ENCODE measurements at places on chromosomes 2 and 18.
A peak's percentile ranks its signal among the peaks of the same experiment; 100 is the strongest.

DNA sequence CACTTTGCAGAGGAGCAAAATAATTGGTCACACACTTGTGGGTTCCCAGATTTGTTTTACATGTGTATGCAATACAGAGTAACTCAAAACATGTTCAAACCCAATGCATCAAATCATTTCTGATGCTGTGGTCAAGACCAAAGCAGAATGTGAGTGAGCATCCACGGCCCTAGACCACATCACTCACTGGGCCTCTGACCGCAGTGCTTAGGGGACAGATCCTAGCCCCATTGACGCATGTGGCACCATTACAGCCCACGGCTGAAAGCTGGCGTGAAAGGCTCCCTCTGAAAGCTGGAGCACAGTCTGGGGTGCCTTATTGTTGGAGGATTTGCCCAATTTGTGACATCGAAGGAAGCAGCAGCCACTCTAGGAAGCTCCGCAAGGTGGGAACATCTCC is 498.8 kb upstream of the TCF4 start:
- no peak for DNase-seq

- no peak for DNase-seq
Observed at GRCh38 chr2:31411771-31412170, 2.8 kb downstream of the XDH start.

GRCh38 chr2:224449212-224450147 is 47.6 kb upstream of the FAM124B start:
- DNase-seq = no peak

DNA sequence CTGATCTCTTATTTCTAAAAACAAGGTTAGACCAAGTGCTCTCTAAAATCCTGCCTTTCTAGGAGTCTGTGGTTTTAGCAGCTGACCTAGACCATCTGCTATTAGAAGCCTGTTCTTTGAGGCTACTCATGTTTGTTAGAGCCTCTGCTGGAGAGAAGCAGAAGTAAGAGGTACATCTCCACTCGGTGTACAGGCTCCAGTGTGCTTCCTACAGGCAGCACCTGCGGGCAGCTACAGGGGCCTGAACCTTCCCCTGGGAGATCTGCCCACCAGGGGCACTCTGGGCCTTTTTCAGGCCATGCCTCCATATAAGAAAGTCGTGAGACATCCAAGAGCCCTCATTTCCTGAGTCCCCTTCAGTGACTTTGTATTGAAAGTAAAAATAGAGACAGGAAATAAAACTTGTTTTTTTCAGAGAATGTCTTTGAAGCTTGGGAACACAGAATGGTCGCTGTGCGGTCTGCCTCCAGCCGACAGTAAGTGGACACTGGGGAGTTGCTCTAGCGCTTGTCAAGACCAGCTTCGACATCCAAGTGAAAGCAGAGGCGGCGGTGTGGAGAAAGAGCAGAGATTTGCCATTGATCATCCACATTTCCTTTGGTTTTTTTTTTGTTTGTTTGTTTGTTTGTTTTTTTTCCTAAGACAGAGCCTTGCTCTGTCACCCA is 31.7 kb downstream of the ONECUT2 start:
- no peak for DNase-seq

DNA sequence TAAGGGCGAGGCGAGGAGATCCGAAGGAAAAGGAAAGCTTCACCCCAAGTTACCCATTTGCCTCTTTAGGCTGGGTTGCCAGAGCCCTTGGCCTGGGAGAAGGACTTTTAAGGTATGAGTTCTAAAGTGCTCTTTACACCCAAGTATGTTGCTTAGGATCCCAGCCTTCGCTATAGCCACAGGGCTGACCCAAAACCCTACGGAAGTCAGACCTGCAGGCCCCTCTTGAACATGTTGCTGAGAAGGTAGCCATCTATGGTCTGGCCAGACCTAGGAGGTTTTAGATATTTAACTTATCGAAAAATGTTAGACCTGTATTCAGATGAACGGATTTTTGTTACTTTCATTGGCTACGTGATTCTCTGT is 95.4 kb downstream of the PMS1 start:
- DNase-seq = no peak

GRCh38 chr2:119240311-119241204 is 16.9 kb downstream of the STEAP3 start:
- DNase-seq = no peak

GRCh38 chr2:26706616-26707473 is 14.3 kb downstream of the KCNK3 start:
- no peak for DNase-seq

DNA sequence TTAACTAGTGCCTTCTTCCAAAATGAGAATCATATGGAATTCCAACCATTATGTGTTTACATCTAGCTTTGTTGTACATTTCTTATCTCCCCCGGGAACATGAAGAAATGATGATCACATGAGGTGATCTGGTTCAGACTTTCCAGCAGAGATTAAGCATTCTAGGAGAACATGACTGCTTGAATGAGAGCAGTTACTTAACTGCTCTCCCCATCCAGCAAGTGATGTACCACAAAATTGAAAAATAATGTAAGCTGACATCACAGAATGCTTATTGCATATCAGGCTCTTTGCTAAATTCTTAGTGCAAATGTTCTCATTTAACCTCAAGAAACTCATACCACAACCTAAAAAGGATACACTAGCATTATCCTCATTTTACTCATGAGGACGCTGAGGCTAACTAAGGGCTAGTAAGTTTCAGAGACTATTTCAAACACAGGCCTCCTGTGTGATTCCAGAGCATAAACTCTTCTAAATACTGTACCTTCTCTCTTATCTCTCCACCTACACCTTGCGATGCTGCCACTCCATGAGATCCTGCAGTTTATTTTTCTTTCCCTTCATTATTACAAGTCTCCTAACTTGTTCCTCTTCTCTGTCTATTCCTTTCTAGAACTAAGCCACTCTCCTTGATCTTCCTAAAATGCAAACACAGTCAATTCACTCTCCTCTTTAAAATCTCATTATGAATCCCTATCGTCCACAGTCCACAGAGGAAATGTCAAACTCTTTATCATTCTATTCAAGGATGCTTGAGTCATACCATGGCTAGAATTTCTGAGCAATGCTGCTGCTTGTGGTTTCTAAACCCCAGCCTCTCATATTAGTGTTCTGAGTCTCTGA is 1224.8 kb upstream of the ZEB2 start:
- DNase-seq = no peak

DNA sequence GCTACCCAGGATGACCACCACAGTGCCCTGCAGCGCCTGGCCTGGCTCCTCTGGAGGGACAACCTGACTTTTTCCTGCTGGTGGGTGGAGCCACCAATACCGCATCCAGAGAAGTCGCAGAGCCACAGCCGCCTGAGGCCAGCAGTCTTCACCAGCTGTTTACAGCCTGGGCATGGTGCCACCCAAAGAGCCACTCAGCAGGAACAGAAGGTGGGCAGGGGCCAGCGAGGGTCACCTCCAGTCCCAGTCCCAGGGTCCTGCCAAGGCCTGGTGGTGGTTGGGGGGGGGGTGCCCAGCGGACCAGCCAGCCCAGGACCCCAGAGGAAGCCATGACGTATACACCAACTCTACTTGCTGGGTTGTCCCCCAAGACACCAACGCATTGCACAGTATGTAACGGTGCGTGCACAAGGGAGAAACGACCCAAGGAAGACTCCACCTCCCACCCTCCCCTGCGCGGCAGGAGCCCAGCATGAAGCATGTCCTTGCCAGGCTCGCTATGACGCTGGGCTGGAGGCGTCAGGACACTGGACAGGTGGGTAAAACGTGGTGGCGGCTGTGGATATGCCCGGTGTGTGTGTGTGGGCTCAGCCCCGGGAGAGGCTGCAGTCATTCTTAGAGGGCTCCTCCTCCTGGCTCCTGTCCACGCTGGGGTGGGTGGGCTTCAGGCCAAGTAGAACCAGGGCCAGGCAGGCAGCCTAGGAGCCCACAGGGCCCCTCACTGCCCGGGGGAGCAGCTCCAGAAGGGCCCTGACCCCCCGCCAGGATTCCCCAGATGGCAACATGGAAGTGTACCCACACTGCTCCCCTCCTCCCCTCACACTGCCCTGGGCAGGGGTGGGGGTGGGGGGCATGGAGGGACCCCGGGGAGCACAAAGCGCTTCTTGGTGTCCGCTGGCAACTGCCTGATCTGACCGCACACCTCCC is 49.3 kb downstream of the HS6ST1 start:
- no peak for DNase-seq

- DNase-seq = no peak
Observed at GRCh38 chr2:201366146-201366545, 9.0 kb upstream of the FLACC1 start.

DNA sequence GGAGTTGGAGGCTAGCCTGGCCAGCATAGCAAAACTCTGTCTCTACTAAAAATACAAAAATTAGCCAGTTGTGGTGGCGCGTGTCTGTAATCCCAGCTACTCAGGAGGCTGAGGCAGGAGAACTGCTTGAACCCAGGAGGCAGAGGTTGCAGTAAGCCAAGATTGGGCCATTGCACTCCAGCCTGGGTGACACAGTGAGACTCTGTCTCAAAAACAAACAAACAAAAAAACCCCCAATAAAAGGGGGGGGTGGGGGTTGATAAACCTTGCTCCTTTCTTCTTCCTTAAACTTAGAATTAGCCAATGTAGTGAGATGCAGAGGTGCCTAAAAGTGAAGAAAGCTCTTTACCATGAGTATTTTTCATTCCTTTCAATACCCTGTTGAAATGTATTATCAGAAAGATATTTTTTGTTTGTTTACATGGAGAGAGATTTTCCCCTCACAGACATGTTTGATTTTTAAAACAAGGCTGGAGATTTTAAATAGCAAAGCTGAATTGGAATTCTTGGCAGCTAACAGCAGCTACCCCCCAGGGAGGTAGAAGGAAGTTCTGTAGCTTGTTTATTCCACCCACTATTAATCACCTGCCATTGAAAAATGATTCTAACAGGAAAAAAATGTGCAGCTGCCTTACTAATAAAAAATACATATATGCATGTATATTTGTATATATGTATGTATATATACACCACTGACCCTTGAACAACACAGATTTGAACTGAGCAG is 48.6 kb downstream of the GYPC start:
- DNase-seq = no peak

DNA sequence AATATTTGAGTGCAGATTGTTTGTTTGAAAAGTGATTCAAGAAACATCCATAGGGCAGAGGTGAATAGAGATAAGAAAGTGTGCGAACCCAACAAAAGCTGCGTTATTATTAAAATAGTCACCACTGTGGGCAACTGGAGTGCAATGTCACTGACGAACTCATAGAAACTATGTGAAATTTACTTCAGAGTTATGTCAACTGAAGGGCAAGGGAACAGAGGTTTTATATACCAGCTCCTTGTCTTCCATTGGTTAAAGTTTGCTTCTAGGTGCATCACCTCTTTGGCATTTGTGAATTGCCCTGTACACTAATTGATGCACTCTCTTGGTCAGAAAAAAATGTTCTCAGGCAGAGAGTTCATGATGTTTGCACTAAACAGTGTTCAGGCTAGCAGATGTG is 110.5 kb upstream of the NYAP2 start:
- no peak for DNase-seq

GRCh38 chr2:41736105-41736567 is 311.7 kb upstream of the PKDCC start:
- no peak for DNase-seq

DNA sequence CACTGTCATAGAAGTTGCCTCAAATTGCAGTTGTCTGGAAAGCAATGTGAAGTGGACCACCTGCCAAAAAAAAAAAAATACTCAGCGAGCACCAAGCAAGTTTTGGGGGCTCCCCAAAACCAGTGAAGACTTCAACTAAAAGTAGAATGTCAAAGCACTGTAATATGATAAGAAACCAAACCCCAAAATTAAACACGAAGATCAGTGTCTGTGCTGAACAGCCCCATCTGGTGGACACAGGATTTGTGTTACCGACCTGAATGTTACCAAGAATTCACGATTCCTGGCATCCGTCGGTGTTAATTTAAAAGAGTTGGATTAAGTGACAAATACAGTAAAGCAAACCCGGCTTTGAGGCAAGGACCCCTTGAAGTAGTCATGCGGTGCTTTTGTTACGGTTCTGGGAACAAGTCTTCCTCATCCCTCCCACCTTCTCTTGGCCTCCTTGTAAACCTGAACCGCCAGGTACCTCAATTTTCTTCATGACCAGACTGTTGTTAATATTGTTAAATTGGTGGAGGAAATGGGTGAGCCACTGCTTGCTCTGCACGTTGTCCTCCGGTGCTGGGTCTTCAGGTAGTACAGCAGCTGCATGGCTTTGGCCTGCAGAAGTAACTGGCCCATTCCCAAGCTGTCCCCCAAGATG is 31.3 kb upstream of the SSB start:
- DNase-seq = peak; percentile 4

GRCh38 chr2:62873603-62874002 is 168.1 kb downstream of the EHBP1 start:
- no peak for DNase-seq

DNA sequence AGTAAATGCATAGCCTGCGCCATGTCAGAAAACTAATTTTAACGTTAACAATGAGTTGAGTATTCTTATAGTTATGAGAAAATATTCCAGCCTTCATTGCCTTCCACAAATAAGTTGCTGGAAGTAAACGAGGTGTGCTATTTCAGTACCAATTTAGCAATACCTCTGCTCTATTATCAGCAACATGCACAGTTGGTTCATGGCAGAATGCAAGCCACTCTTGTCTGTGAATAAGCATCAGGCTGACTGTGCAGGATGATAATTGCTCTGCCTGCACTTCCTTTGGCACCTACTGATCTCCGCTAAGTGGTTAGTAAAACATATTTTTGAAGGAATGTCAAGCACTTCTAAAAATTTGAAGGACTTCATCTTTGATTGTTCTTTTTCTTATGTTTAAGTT is 261.9 kb upstream of the SIX3 start:
- DNase-seq = no peak

- no peak for DNase-seq
Observed at GRCh38 chr2:9968553-9969497, 17.3 kb downstream of the GRHL1 start.

- DNase-seq = no peak
Observed at GRCh38 chr2:10145519-10146357, 23.2 kb downstream of the RRM2 start.

DNA sequence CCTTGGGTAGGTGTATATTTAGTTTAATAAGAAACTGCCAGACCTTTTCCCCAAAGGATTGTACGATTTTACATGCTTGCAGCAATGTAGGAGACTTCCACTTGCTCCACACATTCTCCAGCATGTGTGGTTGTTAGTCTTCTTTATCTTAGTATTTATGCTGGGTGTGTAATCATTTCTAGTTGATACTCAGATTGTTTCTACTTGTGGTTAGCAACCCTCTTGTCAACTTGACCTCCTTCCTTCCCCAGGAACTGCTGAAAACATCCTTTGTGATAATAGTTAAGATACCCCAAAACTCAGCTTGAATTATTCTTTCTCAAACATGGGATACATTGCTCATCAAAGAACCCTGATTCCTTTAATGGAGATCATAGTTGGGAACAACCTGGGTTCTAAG is 37.2 kb upstream of the CYBRD1 start:
- no peak for DNase-seq

DNA sequence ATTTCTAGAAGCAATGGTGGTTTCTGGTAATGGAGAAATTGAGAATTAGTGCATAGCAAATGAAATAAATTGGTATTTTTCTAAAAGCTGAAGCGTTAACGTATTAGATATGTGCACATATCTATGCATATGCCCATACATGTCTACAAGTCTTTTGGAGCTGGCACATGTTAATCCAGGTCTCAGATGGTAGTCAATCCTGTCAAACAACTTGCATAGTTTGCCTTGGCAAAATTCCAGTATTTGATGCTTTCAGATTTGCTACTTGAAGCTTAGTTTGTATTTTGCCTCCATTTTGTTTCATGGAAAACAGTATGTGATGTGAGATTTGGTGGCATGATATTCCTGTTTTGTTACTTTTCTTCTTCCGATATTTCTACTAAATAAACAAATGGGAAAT is 304.6 kb downstream of the PARD3B start:
- DNase-seq = no peak

GRCh38 chr18:62659698-62660097 is 55.6 kb upstream of the PHLPP1 start:
- no peak for DNase-seq

GRCh38 chr2:1650085-1650872 is 94.0 kb downstream of the PXDN start:
- DNase-seq = no peak

Measured in activated CD4-positive, alpha-beta T cell treated with anti-CD3 and anti-CD28 coated beads, Interleukin-2, amount 50 U/mL, for 24 hours (primary cell).